ENCODE measurements at places on chromosomes 12 and 14. TPM values are rescaled to one million over a fixed set of nuclear protein-coding genes. Genes with fewer than 3 reads are reported as not detected.

Gene NFYB
- total RNA-seq = 23.3 TPM

Gene GXYLT1
- 23.4 TPM for total RNA-seq

Gene PPM1H
- total RNA-seq = 4.9 TPM

DNA sequence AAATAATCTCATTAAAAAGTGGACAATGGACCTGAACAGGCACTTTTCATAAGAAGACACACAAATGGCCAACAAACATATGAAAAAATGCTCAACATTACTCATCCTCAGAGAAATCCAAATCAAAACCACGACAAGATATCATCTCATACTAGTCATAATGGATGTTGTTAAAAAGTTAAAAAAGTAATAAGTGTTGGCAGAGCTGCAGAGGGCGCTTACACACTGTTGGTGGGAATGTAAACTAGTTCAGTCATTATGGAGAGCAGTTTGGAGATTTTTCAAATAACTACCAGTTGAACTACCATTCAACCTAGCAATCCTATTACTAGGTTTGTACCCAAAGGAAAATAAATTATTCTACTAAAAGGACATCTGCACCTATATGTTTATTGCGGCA lies 47.2 kb downstream of the FOXG1 start:
- no peak for DNase-seq
- H3K36me3 ChIP-seq = no peaks in the 10 kb centered on the region
- H3K27me3 ChIP-seq = no peaks in the 10 kb centered on the region
- no peak overlapping the region for H3K27ac ChIP-seq

DNA sequence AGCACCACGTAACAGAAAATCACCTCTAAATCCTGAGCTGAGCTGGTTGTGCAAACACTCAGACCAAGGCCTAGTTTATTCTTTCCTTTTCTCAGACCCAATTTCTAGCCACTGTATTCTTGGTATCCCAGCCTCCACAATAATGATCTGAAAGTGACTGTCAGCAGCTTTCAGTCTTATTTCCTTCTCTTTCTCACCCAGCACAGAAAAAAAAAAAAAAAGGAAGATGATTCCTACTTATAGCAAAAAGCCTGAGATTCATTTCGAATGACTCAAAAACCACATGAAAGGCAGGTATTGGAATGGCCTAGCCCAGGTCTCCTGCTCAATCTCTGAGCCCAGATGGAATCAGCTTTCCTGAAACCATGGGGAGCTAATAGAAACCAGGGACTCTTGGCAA lies 298.6 kb upstream of the PPFIA2 start:
- H3K27ac ChIP-seq = no peak overlapping the region
- H3K4me3 ChIP-seq = no peak overlapping the region
- DNase-seq = no peak
- no peaks in the 10 kb centered on the region for H3K36me3 ChIP-seq

GRCh38 chr14:29799464-29800095 lies 128.1 kb downstream of the PRKD1 start:
- H3K36me3 ChIP-seq = no peaks in the 10 kb centered on the region
- no peak for DNase-seq
- H3K27ac ChIP-seq = no peak overlapping the region

All from endothelial cell of umbilical vein (primary cell).